ENCODE measurements at places on chromosomes 16 and 17. TPM values are rescaled to one million over a fixed set of nuclear protein-coding genes. Genes with fewer than 3 reads are reported as not detected.

DNA sequence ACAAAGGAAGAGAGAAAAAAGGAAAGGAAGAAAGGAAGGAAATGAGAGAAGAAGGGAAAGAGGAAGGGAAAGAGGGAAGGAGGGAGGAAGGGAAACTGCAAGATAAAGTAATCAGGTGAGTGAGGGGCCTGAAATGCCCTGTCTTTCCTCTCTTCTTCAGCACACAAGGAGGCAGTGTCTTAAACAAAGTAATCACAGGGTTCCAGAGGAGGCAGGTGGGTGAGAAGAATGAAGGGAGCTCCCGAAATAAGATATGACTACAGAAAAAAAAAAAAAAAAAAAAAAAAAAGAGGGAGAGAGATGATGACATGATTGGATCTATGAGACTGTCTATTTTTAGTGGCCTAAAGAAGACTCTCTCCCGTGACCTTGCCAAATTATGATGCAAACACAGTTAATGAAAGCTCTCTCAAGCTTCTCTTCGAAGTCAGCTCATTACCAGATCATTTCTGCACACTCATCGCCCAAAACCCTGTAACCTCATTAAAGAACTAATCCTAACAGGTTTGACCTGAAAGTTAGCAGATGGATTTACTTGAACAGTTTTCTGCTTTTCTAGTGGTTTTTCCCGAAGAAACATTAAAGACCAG, 53.6 kb downstream of the CDH11 start:
- H3K27ac ChIP-seq: no peak overlapping the region
- no peak for DNase-seq
- no peaks in the 10 kb centered on the region for H3K36me3 ChIP-seq
- no peaks in the 10 kb centered on the region for H3K27me3 ChIP-seq
- no peaks in the 10 kb centered on the region for H3K4me1 ChIP-seq

GRCh38 chr17:73228748-73229236, 32.9 kb downstream of the CPSF4L start:
- 0 out of 2 replicates have a peak overlapping the region, but pooled peaks have one; percentile 2 for H3K4me3 ChIP-seq
- H3K36me3 ChIP-seq: peaks cover 12% of the 10 kb centered on the region
- peak overlapping the region; percentile 59 for H3K27ac ChIP-seq
- peaks cover 51% of the 10 kb centered on the region for H3K4me1 ChIP-seq

DNA sequence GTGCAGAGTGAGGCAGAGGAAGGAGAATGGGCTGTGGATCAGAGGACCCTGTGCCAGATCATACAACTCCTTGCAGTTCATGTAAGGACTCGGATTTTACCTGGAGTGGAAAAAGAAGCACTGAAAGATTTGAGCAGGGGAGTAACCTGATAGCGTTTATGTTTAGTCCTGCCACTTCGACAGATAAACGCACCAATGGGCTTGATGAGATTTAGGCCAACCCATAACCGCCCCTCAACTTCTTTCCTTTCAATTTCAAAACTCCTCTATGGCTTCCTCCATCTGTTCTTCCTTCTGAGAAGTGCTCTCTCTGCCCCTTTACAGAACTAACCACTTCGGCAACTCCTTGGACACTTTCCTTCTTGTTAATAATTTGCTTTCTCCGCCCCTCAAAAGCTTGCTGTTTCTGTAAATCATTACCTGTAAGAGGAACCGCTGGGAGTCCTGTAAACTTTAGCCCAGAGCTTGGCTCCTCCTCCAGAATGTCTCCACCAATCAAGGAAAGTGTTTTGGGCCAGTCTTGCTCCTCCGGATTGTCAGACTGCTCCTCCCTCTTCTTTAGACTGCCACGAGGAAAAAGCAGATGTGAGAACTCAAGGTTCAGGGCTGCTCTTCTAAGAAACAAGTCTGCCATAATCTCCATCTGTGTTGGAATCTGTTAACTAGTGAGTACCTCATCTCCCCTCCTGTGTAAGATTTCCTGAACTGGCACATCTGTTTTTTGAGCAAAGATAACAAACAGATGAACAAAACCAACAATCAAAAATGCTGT, at the start of gene ACSM3:
Gene ACSM3, plus strand, starts transcription at position 554 of the 772 bp plus-strand sequence. CDS start 6,021 bp downstream, outside the sequence.
- no peaks in the 10 kb centered on the region for H3K36me3 ChIP-seq
- 0 out of 2 replicates have a peak within 1 kb of the TSS, but pooled peaks have one; percentile 12 for H3K27ac ChIP-seq
- peak; percentile 65 for DNase-seq
- no peaks in the 10 kb centered on the region for H3K27me3 ChIP-seq
- H3K4me3 ChIP-seq: peak within 1 kb of the TSS; percentile 34

- H3K27ac ChIP-seq: no peak overlapping the region
- H3K36me3 ChIP-seq: no peaks in the 10 kb centered on the region
- DNase-seq: no peak
- no peaks in the 10 kb centered on the region for H3K4me1 ChIP-seq
These were observed 175.8 kb upstream of the MAF start for GRCh38 chr16:79776243-79776847.

Gene AIPL1
- not detected for total RNA-seq

GRCh38 chr17:50114849-50115357, 15.1 kb downstream of the SAMD14 start:
- peaks cover 6% of the 10 kb centered on the region for H3K27me3 ChIP-seq
- DNase-seq: peak; percentile 66
- peaks cover 22% of the 10 kb centered on the region for H3K4me1 ChIP-seq
- no peak overlapping the region for H3K4me3 ChIP-seq
- H3K36me3 ChIP-seq: no peaks in the 10 kb centered on the region

Gene CCDC137
- 77.5 TPM for total RNA-seq

- no peaks in the 10 kb centered on the region for H3K27me3 ChIP-seq
- H3K36me3 ChIP-seq: no peaks in the 10 kb centered on the region
- H3K4me1 ChIP-seq: peaks cover 14% of the 10 kb centered on the region
- DNase-seq: no peak
- no peak overlapping the region for H3K27ac ChIP-seq
These were observed 9.6 kb upstream of the RNF112 start for GRCh38 chr17:19401321-19402010.

- no peaks in the 10 kb centered on the region for H3K4me1 ChIP-seq
- no peak for DNase-seq
- H3K36me3 ChIP-seq: no peaks in the 10 kb centered on the region
These were observed 151.1 kb downstream of the ITFG1 start for GRCh38 chr16:47309581-47310312.

DNA sequence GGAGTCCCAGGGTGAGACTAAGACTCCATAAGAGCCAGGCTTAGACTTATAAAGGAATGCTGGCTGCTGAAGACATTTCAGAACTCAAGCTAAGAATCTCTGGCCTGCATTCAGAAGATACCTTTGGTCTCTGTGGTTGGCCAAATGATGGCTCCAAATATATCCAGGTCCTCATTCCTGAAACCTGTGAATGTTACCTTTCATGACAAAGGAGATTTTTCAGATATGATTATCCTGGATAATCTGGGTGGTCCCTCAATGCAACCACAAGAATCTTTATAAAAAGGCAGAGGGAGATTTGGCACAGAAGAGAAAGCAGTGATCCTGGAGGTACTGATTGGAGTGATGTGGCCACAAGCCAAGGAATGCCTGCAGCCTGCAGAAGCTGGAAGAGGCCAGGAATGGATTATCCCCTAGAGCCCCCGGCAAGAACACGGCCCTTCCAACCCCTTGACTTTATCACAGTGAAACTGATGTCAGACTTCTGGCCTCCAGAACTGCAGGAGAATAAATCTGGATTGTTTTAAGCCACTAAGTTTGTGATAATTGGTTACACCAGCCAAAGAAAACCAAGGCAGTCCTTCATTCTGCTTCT, 253.3 kb downstream of the SLC39A11 start:
- no peaks in the 10 kb centered on the region for H3K4me1 ChIP-seq
- DNase-seq: no peak
- H3K27me3 ChIP-seq: no peaks in the 10 kb centered on the region
- no peak overlapping the region for H3K27ac ChIP-seq
- H3K4me3 ChIP-seq: no peak overlapping the region

Data from HCT116 (cell line).